A549 treated with CpdA at 1 μM for 4 hours (cell line): ENCODE measurements at places on chromosomes 12 and 14. TPM values are rescaled to one million over a fixed set of nuclear protein-coding genes. Genes with fewer than 3 reads are reported as not detected.

Gene VSIG10
- total RNA-seq = 17.7 to 21.8 TPM (median 19.0 TPM) in 5 replicates

Gene LIMA1
- total RNA-seq = 5.3 to 10.5 TPM (median 7.2 TPM) in 5 replicates

Gene TRHDE
- total RNA-seq = 0.03 to 0.19 TPM (median 0.09 TPM) in 5 replicates

Gene OR6C4
- not detected in 5 replicates for total RNA-seq

Gene PMCH
- 0.07 TPM in 1 of 5 replicates, not detected in the others for total RNA-seq

Gene CYP46A1
- 0.06 to 0.14 TPM (median 0.11 TPM) in 4 of 5 replicates, not detected in the other for total RNA-seq

Gene DACT1
- 0.40 to 0.81 TPM (median 0.54 TPM) in 5 replicates for total RNA-seq

Gene CRIP1
- total RNA-seq = 1,651 to 1,885 TPM (median 1,685 TPM) in 5 replicates

Gene LRRC43
- total RNA-seq = 0.14 to 0.24 TPM (median 0.17 TPM) in 3 of 5 replicates, not detected in the others

Gene SLC38A4
- not detected in 5 replicates for total RNA-seq

Gene KLRD1
- total RNA-seq = not detected in 5 replicates

Gene IFNG-AS1
- not detected in 5 replicates for total RNA-seq

Gene NAB2
- total RNA-seq = 15.0 to 18.4 TPM (median 17.2 TPM) in 5 replicates

Gene PPFIA2
- not detected in 5 replicates for total RNA-seq

Gene PROX2
- not detected in 5 replicates for total RNA-seq

Gene SOAT2
- 0.17 to 0.24 TPM (median 0.21 TPM) in 4 of 5 replicates, not detected in the other for total RNA-seq

Gene KLHL33
- 0.01 TPM in 1 of 5 replicates, not detected in the others for total RNA-seq

Gene BEGAIN
- 8.2 to 15.0 TPM (median 11.0 TPM) in 5 replicates for total RNA-seq

Gene NGB
- not detected in 5 replicates for total RNA-seq

Gene GPR65
- total RNA-seq = not detected in 5 replicates

Gene DHRS2
- 7.4 to 11.1 TPM (median 8.2 TPM) in 5 replicates for total RNA-seq

Gene LALBA
- total RNA-seq = not detected in 5 replicates

Gene HOXC9
- 10.6 to 13.6 TPM (median 12.5 TPM) in 5 replicates for total RNA-seq

Gene MYH6
- total RNA-seq = not detected in 5 replicates

Gene FBXO21
- 34.5 to 44.7 TPM (median 43.0 TPM) in 5 replicates for total RNA-seq

Gene TAS2R10
- total RNA-seq = 0.05 TPM in 1 of 5 replicates, not detected in the others

Gene CLEC12A
- not detected in 5 replicates for total RNA-seq

Gene ZC2HC1C
- 2.2 to 3.1 TPM (median 2.8 TPM) in 5 replicates for total RNA-seq

Gene AQP2
- total RNA-seq = not detected in 5 replicates

Gene DCN
- not detected in 5 replicates for total RNA-seq

Gene DGKA
- total RNA-seq = 16.2 to 24.4 TPM (median 16.9 TPM) in 5 replicates

Gene EML5
- 0.72 to 0.92 TPM (median 0.77 TPM) in 5 replicates for total RNA-seq
